ENCODE measurements at places on chromosomes 6 and 20.

DNA sequence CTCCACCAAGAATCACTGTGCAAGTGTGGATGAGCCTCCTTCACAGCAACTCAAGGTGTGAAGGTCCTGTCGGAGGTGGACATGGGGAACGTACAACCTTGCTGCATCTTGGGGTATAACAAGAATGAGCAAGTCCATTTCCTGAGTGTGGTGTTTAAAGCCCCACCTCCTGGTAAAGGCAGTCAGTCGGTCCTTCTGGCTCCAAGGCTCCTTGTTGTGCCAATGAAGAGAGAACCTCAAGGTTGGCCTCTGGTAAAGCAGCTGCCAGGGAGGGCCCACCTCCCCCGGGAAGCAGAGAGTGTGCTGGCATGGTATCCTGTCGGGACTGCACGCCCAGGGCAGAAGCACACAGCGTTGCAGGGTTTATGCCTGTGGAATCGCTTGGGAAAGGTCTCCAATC, 12.4 kb upstream of the MAS1 start:
- DNase-seq: no peak

DNA sequence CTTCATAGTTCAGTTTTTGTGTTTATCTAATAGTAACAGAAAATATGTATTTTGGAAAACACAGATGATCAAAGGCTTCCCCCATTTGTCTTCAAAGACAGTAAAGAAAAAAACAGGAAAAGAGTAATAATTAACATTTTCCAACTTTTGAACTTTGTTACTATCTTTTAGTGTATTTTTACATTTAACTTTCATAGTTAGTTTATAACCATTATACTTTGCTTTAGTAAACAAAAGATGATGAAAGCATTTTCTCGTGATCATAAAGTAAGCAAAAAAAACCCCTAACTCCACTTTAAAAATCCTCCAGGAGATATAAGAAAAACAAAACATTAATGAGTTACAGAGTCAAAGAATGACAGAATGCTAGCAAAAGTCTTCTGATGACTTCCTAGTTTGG, 13.6 kb upstream of the GPRC6A start:
- DNase-seq: no peak

- DNase-seq: peak; percentile 87
These were observed 444.2 kb upstream of the JAG1 start for GRCh38 chr20:11117808-11118528.

DNA sequence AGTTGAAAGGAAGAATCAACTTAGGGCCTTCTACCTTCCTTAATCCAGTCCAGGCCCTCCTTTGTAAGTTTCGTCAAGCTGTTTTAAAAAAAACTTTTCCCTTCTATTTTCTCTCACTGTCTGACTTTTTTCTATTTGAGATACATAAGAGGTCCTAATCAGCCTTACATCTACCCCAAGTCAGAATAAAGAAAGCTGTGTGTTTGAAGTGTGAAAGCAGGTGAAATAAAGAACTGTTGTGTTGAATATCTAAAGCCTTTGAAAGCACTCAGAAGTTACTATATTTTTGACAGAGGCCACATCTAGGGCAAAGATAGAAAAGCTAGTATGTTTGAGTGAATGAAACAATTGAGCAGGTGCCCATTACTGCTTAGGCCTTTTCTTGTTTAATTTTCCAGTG, 35.5 kb downstream of the SH3BGRL2 start:
- DNase-seq: no peak

GRCh38 chr6:74320074-74320473, 624.1 kb downstream of the CD109 start:
- no peak for DNase-seq
